ENCODE measurements at places on chromosomes 6 and 20.

GRCh38 chr20:21167261-21167660, 41.4 kb downstream of the KIZ start:
- DNase-seq, result no peak

GRCh38 chr6:35594503-35595186, 81.9 kb upstream of the TULP1 start:
- DNase-seq, result no peak

- no peak for DNase-seq
Measured at GRCh38 chr6:163698086-163698485, 283.6 kb downstream of the QKI start.

DNA sequence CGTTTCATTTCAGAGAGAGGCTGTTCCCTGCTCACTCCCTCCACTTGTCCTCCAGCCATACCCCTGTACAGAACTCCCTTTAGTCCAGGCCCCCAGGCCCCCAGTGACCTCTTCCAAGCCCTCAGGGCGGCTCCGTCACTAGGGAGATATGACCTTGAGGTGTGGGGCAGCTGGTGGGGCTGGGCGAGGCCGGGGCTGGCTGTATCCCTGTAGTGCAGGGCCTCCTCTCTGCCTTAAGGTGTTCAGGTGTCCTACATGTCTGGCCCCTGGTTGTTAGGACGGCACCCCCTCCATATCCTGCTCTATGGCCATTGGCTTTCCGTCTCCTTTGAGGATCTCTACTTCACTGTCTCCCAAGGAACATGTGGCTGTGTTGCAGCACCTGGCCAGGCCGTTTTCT, 17.4 kb upstream of the SYNDIG1 start:
- DNase-seq, result no peak

GRCh38 chr20:33518071-33518470, 28.2 kb downstream of the CBFA2T2 start:
- no peak for DNase-seq

GRCh38 chr6:44665683-44666082, 278.2 kb downstream of the CDC5L start:
- DNase-seq, result no peak

GRCh38 chr6:161215193-161215592, 58.7 kb downstream of the AGPAT4 start:
- DNase-seq, result no peak
